Right ventricle myocardium superior (tissue), 1 donor: ENCODE measurements at places on chromosomes 4 and X.

GRCh38 chr4:139647184-139647583 is 18.4 kb upstream of the MGST2 start:
- no peak for DNase-seq

- DNase-seq: no peak
These were observed 56.5 kb upstream of the ANKRD17 start for GRCh38 chr4:73315091-73315490.

DNA sequence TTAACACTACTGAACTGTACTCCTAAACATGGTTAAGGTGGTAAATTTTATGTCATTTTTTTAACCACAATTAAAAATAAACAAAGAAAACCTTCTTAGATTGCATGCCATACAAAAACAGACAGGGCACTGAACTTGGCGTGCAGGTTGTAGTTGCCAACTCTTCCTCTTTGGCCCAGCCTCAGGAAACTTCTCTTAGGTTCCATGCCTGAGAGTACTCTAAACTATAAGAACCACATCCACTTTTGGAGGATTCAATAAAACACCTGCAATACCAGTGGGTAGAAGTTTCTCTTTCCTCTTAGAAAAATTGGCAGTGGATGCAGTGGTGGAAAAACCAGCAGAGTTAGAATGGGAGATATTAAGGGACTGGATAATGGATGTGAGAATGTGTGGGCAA is 103.4 kb downstream of the LUZP4 start:
- DNase-seq: no peak

- DNase-seq: no peak
These were observed at the start of gene ING2 for GRCh38 chr4:183504930-183505610. TSS of gene ING2 (plus strand) at chr4:183505058. CDS start at chr4:183505196, 138 bp downstream.

- no peak for DNase-seq
These were observed 23.4 kb upstream of the ACSL1 start for GRCh38 chr4:184849185-184849584.

DNA sequence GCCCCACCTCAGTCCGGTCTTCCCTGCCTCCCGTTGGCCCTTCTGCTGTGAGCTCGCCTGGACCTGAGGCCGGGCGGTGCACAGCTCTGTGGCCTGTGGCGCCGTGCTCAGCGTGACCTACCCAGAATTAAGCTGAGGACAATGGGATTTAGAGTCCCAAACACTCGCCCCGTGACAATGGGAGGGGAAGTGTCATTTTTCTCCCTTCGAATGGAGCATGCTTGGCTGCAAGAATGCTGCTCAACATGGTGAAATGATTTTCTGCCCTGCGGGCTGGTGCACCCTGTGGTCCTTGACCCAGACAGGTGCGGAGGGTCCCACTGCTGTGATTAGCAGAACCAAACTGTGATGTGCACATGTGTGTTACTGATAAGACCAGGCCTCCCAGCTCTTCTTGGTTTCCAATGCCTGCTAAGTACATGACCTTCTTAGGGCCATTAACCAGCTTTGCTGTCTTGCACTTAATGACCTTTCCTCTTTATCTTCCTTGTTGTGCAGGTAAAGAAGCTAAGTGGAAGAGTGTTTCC is 772 bp downstream of the EOLA1 start:
- DNase-seq: no peak

GRCh38 chr4:78846258-78846657 is 70.1 kb downstream of the BMP2K start:
- no peak for DNase-seq

DNA sequence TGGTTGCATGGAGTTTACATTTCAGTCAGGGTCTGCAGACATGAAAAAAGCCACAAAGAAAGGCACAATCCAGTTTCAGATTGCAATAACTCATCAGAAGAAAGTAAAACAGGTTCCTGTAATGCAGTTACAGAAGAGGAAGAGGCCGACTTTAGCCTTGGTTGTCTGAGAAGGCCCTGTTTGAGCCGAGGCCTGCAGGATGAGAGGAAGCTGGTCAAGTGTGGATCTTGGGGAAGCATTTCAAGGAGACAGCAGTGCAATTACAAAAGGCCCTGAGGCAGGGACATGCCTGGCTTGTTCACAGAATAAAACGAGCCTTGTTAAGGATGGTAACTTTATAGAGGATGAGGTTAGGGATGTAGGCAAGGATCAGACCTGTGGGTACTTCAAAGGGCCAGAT is 62.4 kb downstream of the AFF2 start:
- DNase-seq: no peak

- no peak for DNase-seq
These were observed 19.8 kb upstream of the TMLHE start for GRCh38 chrX:155632431-155633100.

DNA sequence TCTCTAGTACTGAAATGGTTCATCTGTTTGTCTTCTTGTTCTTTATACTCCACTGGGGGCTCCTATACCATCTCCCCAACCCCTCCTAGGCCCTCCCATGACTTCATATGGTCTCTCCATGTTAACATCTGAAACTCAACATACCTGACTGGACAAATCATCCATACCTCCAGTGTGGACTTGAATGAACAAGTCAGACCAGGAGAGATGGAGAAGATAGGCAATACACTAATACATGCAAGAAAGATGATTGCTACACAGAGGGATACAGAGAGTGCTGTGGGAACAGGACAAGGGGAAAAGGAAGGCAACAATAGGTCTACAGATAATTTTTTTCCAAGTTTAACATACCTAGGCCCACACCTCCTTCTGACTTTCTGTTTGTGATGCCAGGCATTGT is 175.1 kb downstream of the FHIP1A start:
- no peak for DNase-seq

GRCh38 chrX:134484039-134484438 is 24.1 kb downstream of the HPRT1 start:
- no peak for DNase-seq

- DNase-seq: no peak
These were observed 958 bp upstream of the UGT2B7 start for GRCh38 chr4:69095301-69095731.

GRCh38 chrX:101450085-101450484 is 35.2 kb upstream of the ARMCX4 start:
- no peak for DNase-seq

DNA sequence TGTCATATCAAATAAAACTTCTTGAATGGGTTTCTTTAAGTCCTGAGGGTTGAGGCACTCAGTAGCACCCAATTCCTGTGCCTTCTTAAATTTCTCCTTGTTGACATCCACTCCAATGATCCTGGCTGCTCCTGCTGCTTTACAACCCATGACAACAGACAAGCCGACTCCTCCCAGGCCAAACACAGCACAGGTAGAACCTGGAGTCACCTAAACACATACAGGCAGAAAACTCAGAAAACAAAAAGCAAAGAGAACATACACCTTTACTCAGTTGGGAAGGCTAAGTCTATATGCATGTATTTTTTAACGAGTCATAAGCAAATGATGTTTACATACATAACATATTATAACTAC is 10.3 kb downstream of the ADH6 start:
- DNase-seq: no peak

GRCh38 chr4:25827897-25828296 is 34.9 kb downstream of the SEL1L3 start:
- no peak for DNase-seq

GRCh38 chr4:147340111-147340510 is 140.8 kb upstream of the EDNRA start:
- no peak for DNase-seq

- DNase-seq: no peak
These were observed 123.3 kb downstream of the POU4F2 start for GRCh38 chr4:146762016-146762415.

DNA sequence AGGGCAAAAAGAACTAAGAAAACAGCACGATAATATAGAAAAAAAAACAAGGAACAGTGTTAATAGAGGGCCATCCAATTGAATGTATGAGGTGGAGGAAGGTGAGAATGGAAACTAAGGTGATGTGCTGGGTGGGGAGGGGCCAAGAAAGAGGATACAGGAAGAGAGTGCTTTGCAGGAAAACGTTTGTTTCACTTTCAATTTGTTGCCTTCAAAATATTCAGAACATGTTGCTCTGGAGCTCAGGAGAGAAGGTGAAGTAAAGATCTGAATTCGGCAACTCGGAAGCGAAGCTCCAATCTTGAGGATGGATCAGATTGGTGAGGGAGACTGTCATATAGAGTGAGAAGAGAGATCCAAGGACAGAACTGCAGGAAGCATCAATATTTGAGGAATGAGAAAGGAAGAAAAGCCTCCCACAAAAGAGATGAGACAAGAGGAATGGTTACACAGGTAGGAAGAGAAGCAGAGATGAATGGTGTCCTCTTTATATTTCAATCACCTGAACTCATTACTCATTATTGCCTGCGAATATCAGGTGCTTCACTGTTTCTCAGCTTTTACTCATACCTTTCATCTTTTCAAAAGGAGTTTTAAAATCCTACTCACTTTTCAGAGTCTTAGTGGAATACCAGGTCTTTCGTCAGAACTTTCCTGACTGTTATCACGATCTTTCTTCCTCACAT is 14.7 kb upstream of the SEC24D start:
- no peak for DNase-seq

- DNase-seq: no peak
These were observed at the start of gene AFM for GRCh38 chr4:73481358-73481757. TSS of gene AFM (plus strand) at chr4:73481745. CDS start at chr4:73481776, 31 bp downstream.
